ENCODE measurements at places on chromosomes 4 and X.

DNA sequence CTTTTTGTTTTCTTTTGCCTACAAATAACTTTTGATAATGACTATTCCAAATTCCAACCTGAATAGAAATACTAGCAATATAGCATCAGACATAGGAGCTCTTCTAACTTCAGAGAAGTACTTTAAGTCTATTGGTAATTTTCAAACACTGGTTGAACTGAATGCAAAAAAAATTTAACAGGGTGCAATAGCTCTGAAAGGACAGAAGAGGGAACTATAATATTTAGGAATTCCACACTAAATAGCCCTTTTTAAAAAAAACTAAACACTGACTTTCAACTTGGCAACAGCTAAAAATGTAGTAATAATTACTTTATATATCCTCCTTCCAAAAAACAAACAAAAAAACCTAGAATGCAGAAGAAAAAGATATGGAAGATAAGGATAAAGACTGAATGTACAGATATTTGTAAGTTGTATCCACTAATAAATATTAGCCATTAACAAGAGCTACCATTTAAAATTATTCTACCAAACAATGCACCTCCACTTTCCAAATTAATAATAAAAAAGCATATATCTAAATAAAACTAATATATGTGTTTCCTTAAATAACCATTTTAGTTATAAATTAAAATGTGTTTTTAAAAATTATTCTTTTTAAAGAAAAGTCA lies 81.4 kb downstream of the FBXW7 start:
- DNase-seq = peak; percentile 53

DNA sequence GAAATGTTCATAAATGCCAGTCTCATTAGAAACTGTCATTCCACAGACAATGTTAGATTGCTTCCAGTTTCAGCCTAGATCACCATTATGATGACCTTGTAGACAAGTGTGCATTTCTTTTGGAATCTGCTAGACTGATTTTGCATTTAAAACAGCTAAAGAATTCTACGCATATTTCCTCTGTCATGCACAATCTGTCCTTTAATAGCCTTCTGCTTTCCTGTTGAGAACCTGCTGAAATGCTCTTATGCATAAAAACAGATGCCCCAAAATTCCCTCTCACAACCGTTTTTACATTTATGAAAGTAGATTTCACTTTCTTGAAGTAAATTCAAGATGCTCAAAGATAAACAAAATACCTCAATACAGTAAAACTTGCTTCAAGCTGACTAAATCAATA lies 673.3 kb downstream of the GALNTL6 start:
- no peak for DNase-seq

- DNase-seq = no peak
Observed at GRCh38 chr4:46390355-46391058, 579 bp upstream of the GABRA2 start.

DNA sequence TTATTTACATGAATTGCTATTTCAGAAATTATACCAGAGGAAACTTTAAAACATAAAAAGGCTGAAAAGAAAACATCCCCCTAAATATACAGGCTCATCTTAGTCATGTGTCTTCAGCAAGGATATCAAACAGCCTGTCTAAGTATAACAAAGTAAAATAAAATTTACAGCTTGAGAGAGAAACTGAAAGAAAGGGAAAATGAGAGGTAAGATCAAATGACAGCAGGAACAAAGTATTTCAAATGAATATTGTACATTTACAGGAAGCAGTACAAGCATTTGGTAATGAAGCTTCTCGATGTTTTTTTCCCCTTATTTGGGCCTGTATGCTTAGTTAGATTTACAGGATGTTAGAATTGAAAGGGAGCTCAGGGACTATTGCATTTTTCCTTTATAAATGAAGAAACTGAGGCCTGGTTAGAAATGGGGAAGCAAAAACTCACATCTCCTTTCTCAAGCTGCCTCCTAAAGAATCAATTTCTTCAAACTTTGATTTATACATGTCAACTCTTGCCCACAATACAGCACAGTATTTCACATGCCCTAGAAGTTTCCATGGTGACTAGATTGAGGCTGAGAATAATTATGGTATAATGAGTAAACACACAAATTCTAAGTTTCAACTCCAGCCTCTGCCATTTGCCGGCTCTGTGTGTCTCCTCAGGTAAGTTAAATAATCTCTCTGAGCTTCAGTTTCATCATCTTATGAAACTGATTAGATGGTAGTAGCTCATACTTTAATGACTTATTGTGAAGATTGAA lies 29.3 kb downstream of the DAPP1 start:
- no peak for DNase-seq

- peak; percentile 25 for DNase-seq
Observed at GRCh38 chrX:47483306-47484268, 565 bp upstream of the ZNF41 start.

- no peak for DNase-seq
Observed at GRCh38 chrX:49276671-49277534, 7.3 kb downstream of the PPP1R3F start.

DNA sequence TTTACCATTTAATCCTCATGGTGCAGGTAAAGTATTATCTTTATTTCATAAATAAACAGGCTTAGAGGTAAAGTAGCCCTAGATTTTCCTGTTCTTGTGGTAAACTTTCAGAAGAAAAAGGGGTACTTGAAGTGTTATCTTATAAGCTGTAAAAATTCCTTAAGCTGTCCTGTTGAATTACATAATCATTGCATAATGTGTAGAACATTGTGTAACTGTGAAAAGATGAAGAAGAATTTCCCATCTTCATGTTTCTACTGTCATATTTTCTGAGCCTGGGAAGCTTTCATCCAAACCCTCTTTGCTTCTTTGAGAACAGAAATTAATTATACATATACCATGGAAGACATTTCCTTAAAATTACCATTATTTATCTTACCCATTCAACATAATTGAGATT lies 90.5 kb downstream of the ELOVL6 start:
- DNase-seq = no peak

DNA sequence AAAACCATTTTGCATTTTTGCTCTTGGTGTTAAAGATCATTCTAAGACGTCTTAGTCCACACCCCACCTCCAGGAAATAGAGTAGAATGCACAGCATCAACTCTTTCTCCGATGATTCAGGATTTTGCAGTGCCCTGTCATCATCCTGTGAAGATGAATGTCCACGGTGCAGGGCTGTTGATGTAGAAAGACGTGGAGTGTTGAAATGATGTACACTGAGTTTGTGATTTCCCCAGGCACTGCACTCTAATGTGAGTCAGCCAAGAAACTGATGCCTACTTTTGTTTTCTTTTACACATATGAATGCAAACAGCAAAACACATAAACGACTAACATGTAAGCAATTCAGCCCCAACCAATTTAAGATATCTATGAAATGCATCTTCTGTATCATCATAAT lies 10.5 kb downstream of the LGI2 start:
- DNase-seq = peak; percentile 38

DNA sequence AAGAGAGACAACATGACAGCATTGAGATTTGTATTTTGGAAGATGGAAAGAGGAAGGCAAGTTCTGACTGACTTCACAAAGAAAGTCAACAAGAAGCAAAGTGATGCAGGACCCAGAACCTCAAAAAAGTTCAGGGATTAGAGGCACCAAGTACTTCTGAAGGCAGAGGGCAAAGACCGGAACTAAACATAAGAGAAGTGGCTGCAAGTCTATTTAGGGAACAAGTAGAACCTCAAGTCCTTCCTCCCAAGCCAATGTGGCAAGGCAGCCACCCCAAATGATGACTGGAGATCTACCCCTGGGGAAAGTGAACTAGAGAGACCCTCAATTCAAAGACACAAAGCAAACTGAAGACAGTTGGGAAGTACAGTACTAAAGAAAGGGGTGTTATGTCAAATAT lies 46.6 kb downstream of the SLC39A8 start:
- DNase-seq = no peak

DNA sequence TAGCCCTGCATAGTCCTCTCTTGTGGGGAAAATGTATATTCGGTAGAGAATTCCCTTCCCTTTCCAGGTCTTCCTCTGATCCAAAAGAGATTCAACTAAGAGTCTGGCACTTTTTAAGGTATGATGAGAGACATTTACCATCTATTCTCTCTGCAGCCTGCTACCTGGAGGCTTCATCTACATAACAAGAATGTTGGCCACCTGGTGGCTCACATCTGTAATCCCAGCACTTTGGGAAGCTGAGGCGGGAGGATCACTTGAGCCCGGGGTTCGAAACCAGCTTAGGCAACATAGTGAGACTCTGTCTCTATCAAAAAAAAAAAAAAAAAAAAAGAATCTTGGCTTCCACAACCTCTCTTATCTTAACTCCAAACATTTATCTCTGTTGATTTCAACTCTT lies 40.4 kb upstream of the NOCT start:
- DNase-seq = no peak

GRCh38 chr4:127364397-127364796 lies 268.4 kb upstream of the INTU start:
- DNase-seq = no peak

- DNase-seq = peak; percentile 87
Observed at GRCh38 chr4:169115897-169116254, 105.8 kb upstream of the CBR4 start.

DNA sequence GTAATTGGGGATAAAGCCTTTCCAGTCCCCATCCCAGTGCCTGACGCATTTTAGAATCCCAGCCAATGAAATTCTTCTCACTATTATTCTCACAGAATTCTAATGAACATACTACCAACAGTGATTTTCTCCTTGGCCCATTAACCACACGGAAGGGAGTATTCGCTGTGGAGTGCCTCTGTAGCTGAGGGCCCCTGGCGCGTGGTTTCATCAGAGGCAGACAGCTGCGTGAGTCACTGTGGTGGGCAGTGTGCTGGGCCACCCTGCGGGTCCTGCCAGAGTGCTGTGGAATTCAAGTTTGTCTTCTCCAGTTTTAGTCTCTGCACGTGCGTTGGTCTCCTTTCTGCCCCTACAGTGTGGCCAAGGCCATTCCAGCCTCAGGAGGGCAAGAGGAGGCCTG lies 335.4 kb upstream of the FAT1 start:
- no peak for DNase-seq

- peak; percentile 65 for DNase-seq
Observed at GRCh38 chr4:103934178-103934789, 214.5 kb upstream of the TACR3 start.

- no peak for DNase-seq
Observed at GRCh38 chr4:8317474-8317873, 47.9 kb downstream of the HTRA3 start.

GRCh38 chrX:69020316-69020715 lies 144.9 kb downstream of the PJA1 start:
- no peak for DNase-seq

DNA sequence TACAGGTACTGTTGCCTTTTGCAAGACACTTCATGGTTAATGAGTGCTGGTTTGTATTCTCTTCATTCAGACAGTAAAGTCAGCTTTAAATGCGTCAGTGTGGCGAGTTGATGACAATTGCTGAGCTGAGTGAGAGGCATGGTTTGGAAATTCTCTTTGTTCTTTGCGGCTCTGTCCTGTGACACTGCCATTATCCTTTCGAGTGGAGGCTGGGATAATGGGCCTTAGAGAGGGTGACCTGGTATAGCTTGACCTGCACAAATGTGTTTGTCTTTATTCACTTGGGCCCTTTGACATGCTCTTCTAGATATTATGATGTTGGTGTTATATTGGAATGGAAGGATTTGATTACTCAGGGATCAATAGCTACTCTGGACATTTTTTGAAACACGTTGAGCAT lies 208.5 kb upstream of the FAT1 start:
- DNase-seq = no peak

- no peak for DNase-seq
Observed at GRCh38 chr4:108315694-108316093, 147.0 kb upstream of the LEF1 start.

DNA sequence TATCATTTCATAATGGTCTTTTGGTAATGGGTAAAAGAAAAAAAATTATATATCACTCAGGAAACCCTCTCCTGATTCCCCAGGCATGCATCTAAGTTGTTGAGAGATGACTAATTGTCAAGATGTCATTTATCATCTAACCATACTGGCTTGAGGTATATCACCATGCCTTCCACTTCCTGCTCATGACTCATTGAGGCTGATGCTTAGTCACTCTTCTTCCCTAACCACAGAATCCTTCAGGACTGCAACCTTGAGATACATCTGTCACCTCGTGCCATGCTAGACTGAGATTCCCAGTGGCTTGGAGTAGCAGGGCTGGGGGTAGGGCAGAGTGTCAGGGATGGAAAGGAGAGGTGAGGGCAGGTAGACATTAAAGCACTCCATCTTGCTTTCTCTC lies 782.5 kb upstream of the INTU start:
- DNase-seq = peak; percentile 89
